ENCODE measurements at places on chromosomes 5 and 9.

GRCh38 chr5:31096238-31096865, 97.1 kb upstream of the CDH6 start:
- H3K27me3 ChIP-seq: no peaks in the 10 kb centered on the region
- no peak overlapping the region for H3K4me3 ChIP-seq
- DNase-seq: no peak
- H3K36me3 ChIP-seq: no peaks in the 10 kb centered on the region
- H3K27ac ChIP-seq: no peak overlapping the region

GRCh38 chr9:10678790-10679189, 66.0 kb upstream of the PTPRD start:
- no peaks in the 10 kb centered on the region for H3K27me3 ChIP-seq
- H3K27ac ChIP-seq: no peak overlapping the region
- no peaks in the 10 kb centered on the region for H3K36me3 ChIP-seq
- DNase-seq: no peak

- no peaks in the 10 kb centered on the region for H3K27me3 ChIP-seq
- H3K4me1 ChIP-seq: no peaks in the 10 kb centered on the region
- H3K4me3 ChIP-seq: no peak overlapping the region
- DNase-seq: no peak
- H3K36me3 ChIP-seq: no peaks in the 10 kb centered on the region
Measured at GRCh38 chr5:11922394-11922793, 18.1 kb upstream of the CTNND2 start.

DNA sequence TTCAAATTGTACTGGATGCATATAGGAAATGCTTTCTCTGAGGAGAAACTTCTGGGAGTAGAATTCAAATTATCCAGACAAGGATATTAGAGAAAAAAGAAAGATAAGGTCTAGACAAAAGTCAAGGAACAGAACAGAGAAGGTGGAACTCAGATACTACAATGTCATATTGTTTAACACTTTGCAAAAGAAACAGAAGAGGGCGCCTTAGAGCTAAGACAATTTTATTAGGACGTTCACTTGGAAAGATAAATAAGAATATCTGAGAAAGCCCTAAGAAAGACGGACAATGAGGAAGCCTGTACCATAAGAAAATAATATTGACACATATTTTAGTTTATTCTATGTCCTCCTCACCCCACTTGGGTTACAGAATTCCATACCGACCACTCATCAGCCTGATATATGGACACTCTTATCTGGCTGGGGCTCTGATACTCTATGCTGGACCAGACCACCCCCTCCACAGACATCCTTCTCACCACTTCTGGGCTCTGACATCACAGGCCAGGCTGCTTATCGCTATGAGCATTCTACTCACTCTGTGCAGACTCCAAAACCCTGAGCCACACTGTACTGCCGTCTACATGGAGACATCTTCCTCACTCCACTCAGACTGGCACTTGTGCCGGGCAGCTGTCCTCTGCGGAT, 9.1 kb upstream of the AK3 start:
- H3K36me3 ChIP-seq: no peaks in the 10 kb centered on the region
- H3K4me1 ChIP-seq: no peaks in the 10 kb centered on the region
- no peaks in the 10 kb centered on the region for H3K27me3 ChIP-seq
- no peak overlapping the region for H3K27ac ChIP-seq

GRCh38 chr9:76619640-76620039, 144.6 kb upstream of the PCA3 start:
- H3K27ac ChIP-seq: peak overlapping the region; percentile 56
- H3K4me1 ChIP-seq: peaks cover 29% of the 10 kb centered on the region
- DNase-seq: no peak
- H3K4me3 ChIP-seq: no peak overlapping the region
- no peaks in the 10 kb centered on the region for H3K27me3 ChIP-seq

DNA sequence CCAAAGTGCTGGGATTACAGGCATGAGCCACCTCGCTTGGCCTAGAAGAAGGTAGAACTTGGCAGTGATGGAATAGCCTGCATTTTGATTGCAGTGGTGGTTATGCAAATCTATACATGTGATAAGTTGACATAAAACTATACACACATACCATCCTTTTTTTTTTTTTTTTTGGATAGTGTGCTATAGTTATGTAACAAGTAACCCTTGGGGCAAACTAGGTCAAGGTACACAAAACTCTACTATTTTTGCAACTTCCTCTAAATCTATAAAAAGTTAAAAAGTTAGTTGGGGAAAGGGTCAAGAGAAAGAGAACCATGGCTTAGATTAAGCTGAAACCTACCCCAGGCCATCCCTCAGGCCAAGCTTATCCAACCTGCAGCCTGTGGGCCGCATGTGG, 11.1 kb downstream of the TRIM14 start:
- peaks cover 4% of the 10 kb centered on the region for H3K4me1 ChIP-seq
- H3K36me3 ChIP-seq: no peaks in the 10 kb centered on the region
- H3K27me3 ChIP-seq: no peaks in the 10 kb centered on the region

DNA sequence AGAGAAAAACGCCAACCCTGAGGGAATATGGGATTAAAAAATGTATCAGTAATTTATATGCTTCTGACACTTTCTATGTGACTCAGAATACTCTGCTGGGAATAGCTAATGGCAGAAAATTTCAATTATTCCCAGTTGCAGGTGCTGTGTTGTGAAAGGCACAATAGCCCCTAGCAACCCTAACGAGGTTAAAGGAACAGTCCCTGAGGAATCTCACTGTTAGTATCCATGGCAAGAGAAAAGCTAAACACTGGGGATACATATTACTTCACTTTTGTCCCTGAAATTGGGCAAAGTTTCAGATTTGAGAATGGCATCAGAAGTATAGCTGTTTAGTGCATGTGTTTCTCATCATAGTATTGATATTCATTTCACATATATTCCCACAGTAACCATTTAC, 555.0 kb downstream of the RAB3C start:
- no peaks in the 10 kb centered on the region for H3K27me3 ChIP-seq
- H3K27ac ChIP-seq: no peak overlapping the region
- DNase-seq: no peak
- H3K4me3 ChIP-seq: no peak overlapping the region

DNA sequence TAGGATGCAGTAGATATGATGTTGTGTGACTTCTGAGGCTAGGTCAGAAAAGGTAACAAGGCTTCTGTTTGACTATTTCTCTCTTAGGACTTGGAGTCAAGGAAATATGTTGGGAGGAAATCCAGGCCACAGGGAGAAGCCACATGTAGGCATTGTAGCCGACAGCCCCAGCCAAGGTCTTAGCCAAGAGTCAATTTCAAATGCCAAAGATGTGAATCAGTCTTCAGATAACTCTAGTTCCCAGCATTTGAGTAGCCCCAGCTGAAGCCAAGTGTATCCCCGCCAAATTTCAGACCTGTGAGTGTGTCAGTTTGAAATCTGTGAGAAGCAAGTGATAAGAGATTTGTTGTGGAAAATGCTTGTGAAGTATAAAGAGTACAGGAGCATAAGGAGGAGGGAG, 38.1 kb upstream of the ISL1 start:
- H3K4me1 ChIP-seq: no peaks in the 10 kb centered on the region
- no peaks in the 10 kb centered on the region for H3K27me3 ChIP-seq
- no peaks in the 10 kb centered on the region for H3K36me3 ChIP-seq
- DNase-seq: no peak

DNA sequence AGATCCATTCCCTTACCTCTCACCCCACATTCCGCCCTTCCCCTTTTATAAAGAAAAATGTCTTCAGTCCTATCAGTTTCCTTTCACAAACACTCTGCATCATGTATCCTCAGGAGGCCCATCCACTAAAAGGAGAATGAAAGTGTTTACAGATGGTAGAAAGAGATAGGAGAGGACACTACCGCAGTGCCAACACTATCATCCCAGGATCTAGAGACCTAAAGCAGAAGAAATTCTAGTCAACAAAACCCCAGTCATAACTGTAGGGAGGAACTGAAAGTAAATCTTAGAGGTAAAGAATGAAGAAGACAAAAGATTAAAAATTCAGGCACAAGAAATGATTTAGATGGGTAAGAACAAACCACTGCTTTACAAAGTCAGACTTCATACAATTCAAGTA, 114.1 kb downstream of the MLLT3 start:
- no peaks in the 10 kb centered on the region for H3K36me3 ChIP-seq
- DNase-seq: no peak
- no peaks in the 10 kb centered on the region for H3K27me3 ChIP-seq
- no peak overlapping the region for H3K27ac ChIP-seq
- no peak overlapping the region for H3K4me3 ChIP-seq

- peaks cover 27% of the 10 kb centered on the region for H3K4me1 ChIP-seq
- DNase-seq: no peak
- H3K27ac ChIP-seq: no peak overlapping the region
- H3K36me3 ChIP-seq: no peaks in the 10 kb centered on the region
- H3K4me3 ChIP-seq: no peak overlapping the region
- H3K27me3 ChIP-seq: no peaks in the 10 kb centered on the region
Measured at GRCh38 chr5:34740389-34740806, 84.3 kb downstream of the RAI14 start.

GRCh38 chr5:143118222-143118621, 285.3 kb downstream of the NR3C1 start:
- H3K4me3 ChIP-seq: no peak overlapping the region
- no peak overlapping the region for H3K27ac ChIP-seq
- H3K36me3 ChIP-seq: no peaks in the 10 kb centered on the region
- DNase-seq: no peak
- no peaks in the 10 kb centered on the region for H3K27me3 ChIP-seq

GRCh38 chr5:112202694-112203093, 216.4 kb downstream of the EPB41L4A start:
- no peak overlapping the region for H3K4me3 ChIP-seq
- H3K36me3 ChIP-seq: peaks cover 17% of the 10 kb centered on the region
- no peak for DNase-seq
- H3K27ac ChIP-seq: no peak overlapping the region
- H3K4me1 ChIP-seq: no peaks in the 10 kb centered on the region
- no peaks in the 10 kb centered on the region for H3K27me3 ChIP-seq

- H3K27me3 ChIP-seq: peaks cover 31% of the 10 kb centered on the region
- no peak overlapping the region for H3K27ac ChIP-seq
- no peak for DNase-seq
- H3K4me1 ChIP-seq: peaks cover 20% of the 10 kb centered on the region
- peaks cover 2% of the 10 kb centered on the region for H3K36me3 ChIP-seq
- H3K4me3 ChIP-seq: no peak overlapping the region
Measured at GRCh38 chr5:3604501-3604900, 8.9 kb downstream of the IRX1 start.

GRCh38 chr9:11946531-11946930, 746.7 kb upstream of the TYRP1 start:
- H3K4me3 ChIP-seq: no peak overlapping the region
- H3K27me3 ChIP-seq: no peaks in the 10 kb centered on the region
- no peak overlapping the region for H3K27ac ChIP-seq
- H3K36me3 ChIP-seq: no peaks in the 10 kb centered on the region
- DNase-seq: no peak

GRCh38 chr5:120769312-120769872, 305.3 kb downstream of the PRR16 start:
- no peaks in the 10 kb centered on the region for H3K36me3 ChIP-seq
- no peak overlapping the region for H3K27ac ChIP-seq
- H3K4me1 ChIP-seq: peaks cover 8% of the 10 kb centered on the region

DNA sequence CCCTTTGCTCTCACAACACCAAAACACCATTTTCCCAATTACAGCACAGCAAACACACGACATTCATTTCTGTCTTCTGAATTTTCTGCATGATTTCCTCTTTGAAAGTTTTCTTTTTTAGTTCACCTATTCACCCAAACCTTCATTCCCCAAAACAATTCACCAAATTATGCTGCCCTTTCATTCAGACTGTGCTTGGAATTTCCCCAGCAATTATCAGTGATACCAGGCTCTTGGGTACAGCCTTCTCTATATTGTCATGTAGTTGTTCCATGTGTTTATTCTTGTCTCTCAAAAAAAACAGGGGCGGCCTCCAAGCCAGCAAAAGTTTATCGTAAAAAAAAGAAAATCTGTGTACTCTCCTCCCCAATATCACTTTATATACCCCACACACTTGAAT, 9.0 kb upstream of the LIX1 start:
- no peaks in the 10 kb centered on the region for H3K36me3 ChIP-seq
- H3K4me3 ChIP-seq: no peak overlapping the region
- no peak overlapping the region for H3K27ac ChIP-seq

DNA sequence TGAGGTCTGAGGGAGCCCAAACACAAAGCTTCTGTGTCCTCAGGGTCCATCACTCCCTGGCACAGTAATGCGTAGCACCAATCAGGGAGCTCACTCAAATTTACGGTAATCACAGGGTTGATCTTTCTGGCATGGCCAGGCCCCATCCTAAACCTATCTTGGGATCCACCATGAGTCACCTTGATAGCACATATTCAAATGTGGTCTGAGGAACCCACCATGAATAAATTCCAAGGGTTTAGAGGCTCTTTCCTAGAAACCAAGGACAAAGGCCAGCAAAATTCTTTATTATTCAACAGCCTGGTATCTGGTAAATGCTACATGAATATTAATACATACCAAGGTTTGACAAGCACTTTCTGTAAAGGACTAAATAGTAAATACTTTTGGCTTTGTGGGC, 254.5 kb downstream of the TLR4 start:
- H3K4me1 ChIP-seq: no peaks in the 10 kb centered on the region
- H3K36me3 ChIP-seq: no peaks in the 10 kb centered on the region
- no peak overlapping the region for H3K27ac ChIP-seq
- DNase-seq: no peak
- H3K27me3 ChIP-seq: no peaks in the 10 kb centered on the region

DNA sequence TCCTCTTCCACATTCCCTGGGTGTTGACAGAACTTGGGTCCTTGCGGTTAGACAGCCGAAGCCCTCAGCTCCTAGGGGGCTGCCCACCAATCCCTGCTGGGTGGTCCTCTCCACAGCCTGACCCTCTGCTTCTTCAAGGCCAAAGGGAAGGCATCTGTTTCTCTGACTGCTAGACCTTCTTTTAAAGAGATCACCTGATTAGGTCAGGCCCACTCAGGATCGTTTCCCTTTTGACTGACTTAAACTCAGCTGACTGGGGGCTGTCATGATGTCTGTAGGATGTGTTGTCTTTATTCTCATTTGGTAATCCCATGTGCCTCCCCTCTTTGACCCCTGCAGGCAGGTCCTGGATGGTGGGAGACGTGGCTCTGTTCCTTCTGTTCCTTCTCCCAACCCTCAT, 207.5 kb downstream of the PAX5 start:
- H3K4me1 ChIP-seq: no peaks in the 10 kb centered on the region
- DNase-seq: no peak
- no peak overlapping the region for H3K4me3 ChIP-seq
- H3K36me3 ChIP-seq: no peaks in the 10 kb centered on the region
- no peak overlapping the region for H3K27ac ChIP-seq

DNA sequence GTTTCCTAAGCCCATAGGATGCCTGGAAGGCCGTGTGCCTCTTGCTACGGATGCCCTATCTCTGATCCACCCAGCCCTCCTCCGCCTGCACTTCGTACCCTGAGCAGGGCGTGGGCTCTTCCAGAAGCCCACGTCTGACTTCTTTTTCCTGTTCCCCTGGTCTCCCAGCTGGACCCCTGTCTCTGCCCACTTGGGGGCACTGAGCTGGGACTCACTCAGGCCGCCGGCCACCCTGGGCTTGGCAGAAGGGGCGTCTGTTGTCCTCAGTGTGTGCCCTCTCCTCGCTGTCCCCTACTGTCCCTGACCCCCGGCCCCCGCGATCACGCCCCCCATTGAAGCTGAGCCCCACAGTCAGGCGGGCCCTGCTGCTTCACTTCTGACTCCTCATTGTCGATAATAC, 22.0 kb upstream of the RXRA start:
- no peaks in the 10 kb centered on the region for H3K36me3 ChIP-seq
- H3K27ac ChIP-seq: no peak overlapping the region
- DNase-seq: no peak
- no peak overlapping the region for H3K4me3 ChIP-seq
- H3K4me1 ChIP-seq: peaks cover 6% of the 10 kb centered on the region
